ENCODE measurements at places on chromosomes 1 and 21.

GRCh38 chr1:68221980-68222373 is 10.3 kb downstream of the WLS start:
- DNase-seq: no peak

DNA sequence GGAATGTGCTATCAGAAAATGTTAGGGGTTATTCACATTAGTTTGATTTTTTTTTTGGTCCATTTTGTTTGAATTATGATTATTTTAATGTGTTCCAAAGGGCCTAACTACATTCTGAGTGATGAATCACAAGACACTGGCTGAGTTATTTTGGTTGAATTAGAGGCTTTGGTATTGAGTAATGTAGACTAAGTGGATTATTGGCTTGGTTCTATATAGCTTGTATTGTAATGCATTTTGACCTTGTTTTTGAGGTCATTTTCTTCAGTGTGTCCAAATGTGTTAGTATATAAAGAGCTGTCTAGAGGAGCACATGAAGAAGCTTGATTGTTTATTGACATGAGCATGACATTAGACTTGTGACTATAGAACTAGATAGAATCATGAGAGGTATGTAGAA is 3.4 kb downstream of the ZNF326 start:
- peak; percentile 62 for DNase-seq

DNA sequence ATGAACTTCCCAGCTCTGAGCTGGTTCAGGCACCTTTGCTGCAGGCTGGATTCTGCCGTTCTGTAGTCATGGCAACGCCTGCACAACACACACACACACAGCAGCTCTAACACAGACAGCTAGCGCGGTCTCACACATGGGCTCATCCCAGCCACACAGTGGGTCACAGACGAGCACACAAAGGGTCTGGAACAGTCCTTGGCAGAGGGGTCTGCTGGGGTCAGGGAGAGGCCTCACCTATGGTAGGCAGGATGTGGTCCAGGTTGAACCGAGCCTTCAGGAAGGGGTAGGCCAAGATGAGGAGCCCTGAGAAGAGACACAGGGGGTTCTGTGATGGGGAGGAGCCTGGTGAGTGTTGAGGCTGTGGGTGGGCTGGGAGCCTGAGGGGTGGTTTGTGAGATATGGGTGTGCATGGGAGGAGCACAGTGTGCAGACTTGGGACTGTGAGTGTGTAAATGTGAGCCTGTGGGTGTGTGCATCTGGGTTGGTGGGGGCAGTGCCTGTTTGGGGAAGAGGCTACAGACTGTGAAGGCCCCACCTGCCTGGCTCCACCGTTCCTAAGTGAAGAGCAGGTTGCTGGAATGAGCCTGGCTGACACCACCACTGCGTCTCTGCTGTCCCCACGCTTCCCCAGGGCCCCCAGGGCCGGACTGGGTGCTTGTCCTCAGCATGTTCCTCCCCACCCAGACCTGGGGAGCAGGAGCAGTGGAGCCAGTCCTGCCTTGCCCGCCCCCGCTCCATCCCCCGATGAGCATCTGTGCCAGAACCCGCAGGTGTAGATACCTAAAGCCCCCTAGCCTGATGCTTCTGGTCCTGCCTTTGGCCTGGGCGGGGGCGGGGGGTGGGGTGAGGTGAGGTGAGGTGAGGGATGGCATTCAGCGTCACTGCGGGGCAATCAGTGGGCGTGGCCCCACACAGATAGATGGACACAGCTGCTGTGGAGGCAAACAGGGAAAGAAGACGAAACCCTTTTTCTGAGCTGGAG is 1.5 kb downstream of the KNCN start:
- DNase-seq: no peak

DNA sequence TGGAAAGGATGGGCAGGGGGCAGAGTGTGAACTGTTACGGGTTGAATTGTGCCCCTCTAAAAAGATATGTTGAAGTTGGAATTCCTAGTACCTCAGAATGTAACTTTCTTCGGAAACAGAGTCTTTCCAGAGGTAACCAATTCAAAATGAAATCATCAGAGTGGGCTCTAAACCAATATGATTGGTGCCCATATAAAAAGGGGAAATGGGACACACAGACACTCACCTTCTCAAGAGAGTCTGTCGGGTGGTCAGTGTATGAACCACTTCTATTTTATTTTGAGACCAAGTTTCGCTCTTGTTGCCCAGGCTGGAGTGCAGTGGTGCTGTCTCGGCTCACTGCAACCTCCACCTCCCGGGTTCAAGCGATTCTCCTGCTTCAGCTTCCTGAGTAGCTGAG is 7.6 kb downstream of the EDARADD start:
- DNase-seq: no peak

DNA sequence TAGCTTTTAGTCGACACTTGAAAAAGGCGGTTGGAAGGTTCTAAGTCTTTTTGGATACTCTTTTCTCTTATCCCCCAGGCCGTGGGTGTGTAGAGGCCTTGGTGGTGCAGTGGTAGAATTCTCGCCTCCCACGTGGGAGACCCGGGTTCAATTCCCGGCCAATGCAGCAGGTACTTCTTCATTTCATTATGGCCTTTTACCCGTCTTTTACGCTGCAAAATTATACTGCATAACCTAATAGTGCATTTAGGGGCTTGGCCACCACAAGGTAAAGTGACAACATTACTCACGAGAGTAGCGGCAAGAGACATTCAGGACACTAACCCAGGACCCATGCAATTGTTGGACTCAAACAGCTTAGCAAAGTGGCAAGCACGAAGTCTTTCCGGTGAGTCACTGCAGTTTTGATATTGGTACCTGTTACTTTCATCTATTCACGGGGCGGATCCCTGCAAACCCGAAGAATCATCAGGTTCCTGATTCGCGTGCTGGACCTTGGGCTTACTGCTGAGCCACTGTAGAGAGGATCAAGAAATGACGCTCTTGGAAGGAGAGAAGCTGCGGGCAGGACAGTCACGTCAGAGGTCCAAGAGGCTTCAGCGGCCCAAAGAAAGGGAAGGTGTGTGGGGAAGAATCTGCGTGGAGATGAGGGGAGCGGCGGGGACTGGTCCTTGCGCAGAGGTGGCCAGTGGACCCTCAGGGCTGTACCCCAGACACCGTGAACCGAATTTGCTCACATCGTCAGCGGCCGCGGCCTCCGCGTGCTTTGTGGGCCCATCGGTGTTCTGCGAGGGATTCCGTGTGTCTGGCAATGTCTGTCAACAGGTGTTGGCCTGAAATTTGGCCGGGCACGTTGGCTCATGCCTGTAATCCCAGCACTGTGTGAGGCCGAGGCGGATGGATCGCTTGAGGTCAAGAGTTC is 12.9 kb upstream of the RNU1-4 start:
- peak; percentile 23 for DNase-seq

DNA sequence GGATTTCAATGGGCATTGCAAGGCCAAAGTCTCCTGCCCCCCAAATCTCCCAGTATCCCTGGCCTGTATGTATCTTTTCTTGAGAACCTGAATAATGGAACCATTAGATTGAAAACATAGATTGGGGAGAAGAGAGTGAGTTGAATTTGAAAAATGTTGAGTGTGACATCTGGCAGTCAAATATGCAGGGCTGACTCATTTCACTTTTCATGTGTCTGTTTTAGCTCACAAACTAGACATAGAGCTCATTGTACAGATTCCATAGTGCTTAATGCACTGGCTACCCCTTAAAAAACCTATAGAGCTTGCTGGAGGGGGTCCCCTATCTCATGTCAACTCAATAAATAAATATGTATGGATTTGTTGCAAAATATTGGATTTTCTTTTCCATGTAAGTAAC is 30.8 kb downstream of the DDR2 start:
- DNase-seq: peak; percentile 28

- no peak for DNase-seq
Measured at GRCh38 chr21:34156957-34157356, 83.6 kb downstream of the MRPS6 start.

DNA sequence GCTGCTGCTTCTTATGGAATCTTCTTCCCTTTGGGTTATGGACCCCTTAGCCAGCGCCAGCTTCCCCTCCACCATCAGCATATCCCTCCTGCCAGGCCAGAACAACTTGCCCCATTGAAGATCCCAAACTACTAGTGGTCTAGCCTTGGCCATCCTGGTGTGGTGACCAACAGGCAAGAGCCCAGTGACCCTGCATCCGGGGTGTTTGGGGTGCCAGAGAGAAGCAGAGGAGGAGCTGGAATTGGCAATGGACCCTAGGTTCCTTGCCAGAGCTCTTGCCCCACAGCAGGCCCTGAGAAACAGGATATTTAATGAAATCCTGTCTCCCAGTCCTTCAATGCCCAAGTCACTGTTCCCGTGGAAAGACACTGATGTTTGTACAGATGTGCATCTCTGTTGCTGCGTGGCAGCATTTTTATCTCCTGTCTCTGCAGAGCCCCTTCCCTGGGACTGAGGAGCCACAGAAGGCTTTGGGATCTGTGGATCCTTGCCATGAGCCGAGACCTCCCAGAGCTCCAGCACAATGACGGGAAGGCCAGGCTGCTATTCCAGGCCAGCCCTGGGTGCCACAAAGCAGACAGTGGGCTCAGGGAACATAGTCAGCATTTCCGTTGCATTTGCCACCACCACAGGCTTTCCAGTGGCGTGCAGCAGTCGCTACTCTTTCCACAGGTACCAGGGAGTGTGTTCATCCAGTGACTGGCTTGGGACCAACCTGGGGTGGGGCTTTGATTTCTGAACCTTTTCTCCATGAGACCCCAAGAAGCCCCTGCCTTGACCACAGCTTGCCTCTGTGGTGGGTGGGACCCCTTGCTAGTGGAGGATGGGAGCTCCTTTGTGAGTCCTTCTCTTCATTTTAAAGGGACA is 21.6 kb downstream of the NAV1 start:
- DNase-seq: no peak

DNA sequence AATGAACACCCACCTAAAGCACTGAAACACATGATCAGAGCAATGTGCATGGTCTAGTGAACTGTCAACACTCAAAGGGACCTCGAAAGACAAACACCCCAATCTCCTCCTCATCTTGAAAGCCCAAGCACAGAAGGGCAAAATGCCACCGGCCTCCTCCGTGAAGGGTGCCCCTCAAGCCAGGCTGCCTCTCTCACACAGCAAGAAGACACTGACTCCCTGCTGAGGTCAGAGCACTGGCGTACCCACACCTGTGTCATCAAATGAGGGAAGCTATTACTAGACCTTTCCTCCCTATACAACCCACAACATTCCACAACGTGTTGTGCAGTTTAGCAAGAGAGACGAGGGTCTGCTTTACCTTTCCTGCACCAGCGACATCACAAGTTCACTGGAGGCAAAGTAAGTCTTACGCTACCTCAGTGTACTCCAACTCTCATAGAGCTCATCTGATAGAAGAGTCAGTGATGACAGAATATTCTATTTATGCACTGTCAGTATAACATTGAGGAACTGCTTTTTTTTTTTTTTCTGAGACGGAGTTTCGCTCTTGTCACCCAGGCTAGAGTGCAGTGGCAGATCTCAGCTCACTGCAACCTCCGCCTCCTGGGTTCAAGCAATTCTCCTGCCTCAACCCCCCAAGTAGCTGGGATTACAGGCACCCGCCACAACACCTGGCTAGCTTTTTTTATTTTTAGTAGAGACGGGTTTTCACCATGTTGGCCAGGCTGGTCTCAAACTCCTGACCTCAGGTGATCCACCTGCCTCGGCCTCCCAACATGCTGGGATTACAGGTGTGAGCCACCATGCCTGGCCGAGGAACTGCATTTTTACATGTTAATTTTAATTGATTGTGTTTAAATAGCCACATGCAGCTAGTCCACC is 3.3 kb downstream of the SH3BP5L start:
- no peak for DNase-seq

GRCh38 chr1:30511106-30511505 is 212.3 kb downstream of the MATN1 start:
- DNase-seq: no peak

DNA sequence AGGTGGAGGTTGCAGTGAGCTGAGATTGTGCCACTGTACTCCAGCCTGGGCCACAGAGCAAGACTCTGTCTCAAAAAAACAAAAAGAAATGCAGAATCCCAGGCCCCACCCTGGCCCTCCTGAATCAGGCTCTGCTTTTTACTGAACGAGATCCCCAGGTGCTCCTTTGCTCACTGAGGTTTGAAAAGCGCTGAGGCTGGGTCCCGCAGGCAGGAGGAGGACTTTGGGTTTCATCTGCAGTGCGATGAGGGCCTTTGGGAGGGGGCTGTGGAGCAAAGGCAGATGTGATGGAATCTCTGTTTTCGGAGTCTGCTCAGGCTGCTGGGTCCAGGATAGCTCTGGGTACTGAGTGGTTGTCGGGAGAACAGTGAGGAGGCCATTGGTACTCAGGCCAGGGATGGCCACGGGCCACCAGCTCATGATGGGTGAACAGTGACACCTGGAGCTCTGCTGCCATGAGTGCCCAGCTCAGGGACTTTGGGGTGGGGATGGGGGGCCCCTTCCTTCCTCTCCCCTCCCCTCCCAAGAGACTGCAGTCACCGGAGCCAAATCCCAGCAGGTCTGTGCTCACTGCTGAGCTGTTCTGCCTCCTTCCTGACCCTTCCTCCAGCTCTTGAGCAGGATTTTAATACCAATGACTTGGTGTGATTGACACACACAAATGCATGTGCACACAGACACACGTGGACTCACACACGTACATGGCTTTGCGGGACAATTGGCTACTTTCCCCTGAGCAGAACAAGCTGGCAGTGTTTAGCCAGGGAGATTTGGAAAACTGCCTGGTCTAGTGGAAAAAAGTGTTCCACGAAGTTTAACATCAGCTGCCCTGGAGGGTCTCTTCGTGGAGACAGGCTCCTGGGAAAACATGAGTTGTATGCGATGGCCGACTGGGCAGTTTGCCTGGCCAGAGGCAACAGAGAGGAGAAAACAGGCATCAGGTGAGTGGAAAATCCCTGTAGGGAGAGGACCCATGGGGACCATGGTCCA is 3.6 kb upstream of the DHRS3 start:
- no peak for DNase-seq

GRCh38 chr1:61808321-61808720 is 66.0 kb downstream of the PATJ start:
- no peak for DNase-seq

Measured in foreskin fibroblast (primary cell).